Activated B cell treated with CpG ODN at 0.5 μM for 24 hours (primary cell): ENCODE measurements at places on chromosomes 4 and X.

DNA sequence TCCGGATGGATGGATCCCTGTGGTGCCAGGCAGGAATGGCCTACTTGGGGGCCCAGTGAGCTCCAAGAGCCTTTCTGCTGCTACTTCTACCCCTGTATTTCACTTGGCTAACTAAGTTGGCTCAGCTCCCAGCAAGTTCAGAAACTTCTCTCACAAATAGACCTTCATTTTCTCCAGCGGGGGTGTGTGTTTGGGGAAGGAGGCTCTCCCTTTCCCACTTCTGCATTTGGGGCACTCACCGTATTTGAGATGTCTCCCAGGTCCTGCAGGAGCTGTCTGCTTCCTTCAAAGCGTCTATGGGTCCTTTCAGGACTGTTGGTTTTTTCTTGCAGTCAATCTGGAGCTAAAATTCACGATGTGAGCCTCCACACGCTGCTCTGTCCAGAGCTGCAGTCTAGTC, 197.7 kb downstream of the SPANXN3 start:
- DNase-seq, result no peak

DNA sequence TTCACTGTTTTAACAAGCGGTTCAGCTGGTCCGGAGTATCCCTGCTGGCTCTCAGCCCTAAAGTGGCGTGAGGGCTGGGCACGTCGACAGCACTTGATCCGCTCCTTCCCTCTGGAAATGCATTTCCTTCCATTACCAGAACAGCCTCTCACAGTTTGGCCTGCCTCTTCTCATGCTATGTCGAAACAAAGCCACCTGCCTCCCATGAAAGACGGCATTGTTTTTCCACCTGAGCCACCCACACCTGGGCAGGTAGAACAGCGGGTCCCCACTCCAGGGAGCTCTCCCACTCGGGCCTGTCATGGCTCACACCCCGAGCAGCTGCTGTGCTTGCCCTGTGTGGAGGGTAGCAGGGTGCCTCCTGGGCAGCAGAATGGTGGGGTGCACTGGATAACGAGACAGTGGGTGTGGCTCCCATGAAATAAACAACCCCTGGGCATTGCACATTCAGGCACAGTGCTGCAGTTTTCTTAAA, 86.2 kb downstream of the FHDC1 start:
- no peak for DNase-seq

DNA sequence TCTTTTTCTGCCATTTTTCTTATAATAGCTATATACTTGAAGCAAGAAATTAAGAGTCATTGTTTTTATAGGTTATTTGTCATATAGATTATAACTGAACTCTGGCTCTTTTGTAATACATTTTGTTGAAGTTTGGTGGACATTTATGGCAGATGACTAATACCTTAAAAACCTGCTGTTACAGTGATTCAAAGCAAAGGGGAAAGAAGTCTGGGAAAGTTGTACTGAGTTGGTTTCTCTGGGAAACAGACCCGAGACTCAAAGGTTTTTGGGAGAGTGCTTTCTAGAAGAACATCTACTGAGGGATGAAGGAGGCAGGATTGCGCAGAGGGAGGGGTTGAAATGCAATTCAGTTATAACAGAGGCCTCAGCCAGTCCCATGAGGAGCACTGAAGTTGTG, 35.9 kb downstream of the NAP1L5 start:
- DNase-seq, result no peak

DNA sequence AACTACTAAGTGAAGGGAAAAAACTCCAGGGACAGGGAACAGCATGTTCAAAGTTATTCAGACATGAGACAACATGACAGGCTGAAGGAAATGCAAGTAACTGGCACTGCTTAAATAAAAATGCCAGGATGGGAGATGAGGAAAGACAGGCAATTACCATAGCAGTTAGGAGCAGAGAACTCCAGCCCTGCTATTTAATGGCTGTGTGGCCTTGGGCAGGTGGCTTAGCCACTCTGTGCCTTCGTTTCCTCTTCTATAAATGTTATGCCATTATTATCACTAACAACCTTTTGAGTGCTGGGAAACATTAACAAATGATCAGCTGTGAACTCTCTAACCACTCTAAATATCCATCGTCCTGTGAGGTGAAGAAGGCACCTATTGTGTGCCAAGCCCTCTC, 32.7 kb downstream of the PROM1 start:
- DNase-seq, result no peak

- DNase-seq, result no peak
Observed at GRCh38 chr4:38411981-38412536, 251.9 kb upstream of the KLF3 start.

GRCh38 chr4:7095611-7096155, 27.8 kb upstream of the GRPEL1 start:
- no peak for DNase-seq

DNA sequence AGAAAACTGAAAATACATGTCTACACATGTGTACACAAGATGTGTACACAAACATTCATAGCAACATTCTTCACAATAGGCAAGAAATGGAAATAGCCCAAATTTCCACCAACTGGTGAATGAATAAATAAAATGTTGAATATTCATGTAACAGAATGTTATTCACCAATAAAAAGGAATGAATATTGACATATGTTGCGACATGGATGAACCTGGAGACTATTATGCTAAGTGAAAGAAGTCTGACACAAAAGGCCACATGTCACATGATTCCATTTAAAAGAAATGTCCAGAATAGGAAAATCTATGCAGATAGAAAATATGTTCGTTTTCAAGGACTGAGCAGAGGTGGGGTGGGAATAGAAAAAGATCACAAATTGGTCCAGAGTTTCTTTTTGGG, 34.6 kb upstream of the LNX1 start:
- no peak for DNase-seq

GRCh38 chr4:69894186-69894585, 34.2 kb upstream of the SULT1E1 start:
- no peak for DNase-seq

DNA sequence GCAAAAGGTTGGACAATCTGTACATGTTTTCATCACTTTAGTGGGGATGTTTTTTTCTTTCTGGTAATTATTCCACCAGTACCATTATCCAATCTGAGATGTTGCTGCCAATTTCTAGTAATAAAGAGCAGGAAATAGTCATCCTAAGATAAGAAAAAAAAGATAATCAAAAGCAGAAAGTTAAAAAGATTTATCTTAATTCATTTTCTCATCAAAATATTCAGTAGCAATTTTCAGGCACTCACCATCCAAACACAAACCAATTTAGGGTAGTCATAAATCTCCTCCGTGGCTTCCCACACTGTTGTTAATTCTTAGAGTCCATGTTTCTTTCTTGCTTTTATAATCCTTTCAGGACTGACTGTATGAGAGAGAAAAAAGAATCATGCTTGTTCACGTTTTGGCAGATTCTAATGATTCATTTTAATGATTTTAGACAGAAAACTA, 263.7 kb upstream of the UGT8 start:
- no peak for DNase-seq

DNA sequence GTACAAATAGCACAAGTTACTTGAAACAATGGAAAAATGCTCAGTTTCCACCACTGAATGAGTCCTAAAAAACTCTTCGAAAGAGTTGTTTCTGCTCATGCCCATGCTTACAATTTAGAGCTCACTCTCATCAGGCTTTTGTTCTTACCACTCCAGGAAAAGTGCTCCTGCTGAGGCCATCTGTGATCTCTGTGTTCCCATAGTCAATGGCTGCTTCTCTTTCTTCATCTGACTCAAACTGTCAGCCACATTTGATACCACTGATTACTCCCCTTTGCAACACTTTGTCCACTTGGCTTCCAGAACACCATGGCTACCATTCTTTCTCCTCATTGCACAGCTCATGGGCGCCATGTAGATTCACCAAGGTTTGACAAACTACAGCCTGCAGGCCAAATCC, 80.0 kb upstream of the SLC34A2 start:
- DNase-seq, result no peak

DNA sequence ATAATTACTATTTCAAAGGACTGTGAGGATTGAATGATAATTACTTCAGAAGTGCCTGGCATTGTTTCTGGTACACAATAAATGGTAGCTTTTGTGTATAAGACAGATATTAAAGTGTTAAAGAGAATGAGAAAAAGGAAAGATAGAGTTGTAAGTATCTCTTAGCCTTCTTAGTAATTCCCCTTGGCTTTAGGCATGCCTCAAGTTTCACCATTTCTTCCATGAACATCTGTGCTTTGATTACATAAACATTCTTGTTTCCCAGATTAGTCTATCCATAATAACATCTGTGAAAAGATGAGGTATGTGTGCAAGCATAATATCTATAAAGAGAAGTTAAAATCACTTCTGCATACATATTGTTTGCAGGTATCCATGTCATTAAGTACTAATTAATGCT, 230.9 kb upstream of the TEX13A start:
- no peak for DNase-seq

- DNase-seq, result no peak
Observed at GRCh38 chr4:1075225-1075624, 38.1 kb downstream of the RNF212 start.

DNA sequence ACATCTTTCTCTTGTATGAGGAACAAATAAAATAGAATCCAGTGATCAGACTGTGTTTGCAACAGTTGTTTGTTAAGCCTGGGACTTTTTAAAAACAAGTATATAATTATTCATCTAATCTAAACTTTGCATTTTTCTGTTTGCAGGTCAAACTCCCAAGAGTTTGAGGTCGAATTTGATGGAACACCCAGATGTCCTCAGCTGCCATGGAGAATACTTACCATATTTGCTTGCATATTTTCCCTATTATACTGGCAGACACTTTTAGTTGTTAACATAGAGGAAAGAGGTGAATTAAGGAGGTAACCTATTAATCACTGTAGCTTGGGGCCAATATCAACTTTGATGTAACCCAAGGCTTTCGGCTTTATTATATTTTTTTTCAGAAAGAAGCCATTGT, 401.5 kb upstream of the DIPK2B start:
- DNase-seq, result no peak

DNA sequence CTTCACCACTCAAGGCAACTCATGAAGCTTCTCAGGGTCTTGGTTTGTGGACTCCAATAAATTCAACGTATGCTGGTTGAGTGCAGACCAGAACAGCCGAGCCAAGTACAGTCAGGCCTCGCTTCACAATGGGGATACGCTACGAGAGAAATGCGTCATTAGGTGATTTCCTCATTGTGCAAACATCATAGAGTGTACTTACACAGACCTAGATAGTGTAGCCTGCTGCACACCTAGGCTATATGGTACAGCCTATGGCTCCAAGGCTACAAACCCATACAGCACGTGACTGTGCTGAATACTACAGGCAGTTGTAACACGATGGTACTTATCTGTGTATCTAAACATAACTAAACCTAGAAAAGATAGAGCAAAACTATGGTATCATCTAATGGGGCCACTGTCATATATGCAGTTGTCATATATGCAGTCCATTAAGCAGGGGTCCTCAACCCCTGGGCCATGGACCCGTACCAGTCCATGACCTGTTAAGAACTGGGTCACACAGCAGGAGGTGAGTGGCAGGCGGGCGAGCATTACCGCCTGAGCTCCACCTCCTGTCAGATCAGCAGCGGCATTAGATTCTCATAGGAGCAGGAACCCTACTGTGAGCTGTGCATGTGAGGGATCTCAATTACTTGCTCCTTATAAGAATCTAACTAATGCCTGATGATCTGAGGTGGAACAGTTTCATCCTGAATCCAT, 31.5 kb downstream of the RTL5 start:
- no peak for DNase-seq

DNA sequence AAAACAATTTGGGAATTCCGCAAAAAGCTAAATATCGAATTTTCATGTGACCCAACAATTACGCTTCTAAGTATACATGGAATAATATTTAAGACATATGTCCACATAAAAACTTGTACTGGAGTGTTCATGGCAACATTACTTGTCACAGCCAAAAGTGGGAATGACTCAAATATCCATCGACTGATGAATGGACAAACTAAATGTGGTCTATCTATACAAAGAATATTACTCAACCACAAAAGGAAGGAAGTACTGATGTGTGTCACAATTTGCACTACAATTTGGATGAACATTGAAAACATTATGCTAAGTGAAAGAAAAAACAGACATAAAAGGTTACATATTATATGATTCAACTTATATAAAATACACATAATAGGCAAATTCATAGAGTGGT, 71.9 kb downstream of the AFF2 start:
- DNase-seq, result no peak

GRCh38 chr4:73709451-73710033, 30.8 kb upstream of the CXCL8 start:
- no peak for DNase-seq

DNA sequence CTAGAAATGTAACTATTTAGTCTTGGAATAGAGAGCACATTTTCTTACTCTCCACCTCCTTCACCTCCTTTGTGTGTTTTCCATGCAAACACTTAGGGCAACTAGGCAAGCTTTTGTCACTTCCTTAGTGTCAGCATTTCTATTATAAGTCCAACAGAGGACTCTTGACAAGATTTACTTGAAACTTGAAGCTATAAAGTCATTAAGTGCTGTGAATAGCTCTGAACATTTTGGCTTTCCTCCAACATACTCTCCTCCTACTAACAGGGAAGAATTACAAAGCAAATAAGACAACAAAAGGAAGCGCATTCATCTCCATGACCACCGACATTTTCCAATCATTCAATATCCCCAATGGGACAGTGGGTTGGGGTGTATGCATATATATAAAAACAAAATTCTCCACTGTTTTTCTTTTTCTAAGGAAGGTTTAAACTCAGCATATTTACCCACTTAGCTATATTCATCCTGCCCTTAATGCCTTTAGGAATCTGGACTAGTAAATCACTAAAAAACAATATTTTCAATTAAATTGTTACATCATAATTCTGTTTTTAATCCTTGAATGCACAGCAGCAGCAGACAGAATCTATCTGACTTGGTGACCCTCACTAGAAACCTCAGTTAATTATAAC, 264.6 kb downstream of the SNCA start:
- DNase-seq, result no peak

DNA sequence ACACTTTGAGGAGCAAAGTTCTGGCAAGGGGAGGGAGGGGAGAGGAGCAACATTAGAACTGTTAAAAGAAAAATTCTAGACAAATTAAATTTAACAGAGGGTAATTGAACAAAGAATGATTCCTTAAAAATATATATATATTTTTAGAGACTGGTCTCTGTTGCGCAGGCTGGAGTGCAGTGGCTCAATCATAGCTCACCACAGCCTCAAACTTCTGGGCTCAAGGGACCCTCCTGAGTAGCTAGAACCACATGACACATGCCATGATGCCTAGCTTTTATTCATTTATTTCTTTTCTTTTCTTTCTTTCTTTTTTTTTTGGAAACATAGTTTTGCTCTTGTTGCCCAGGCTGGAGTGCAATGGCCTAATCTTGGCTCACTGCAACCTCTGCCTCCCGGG, 19.1 kb upstream of the SPINK2 start:
- DNase-seq, result no peak

- DNase-seq, result no peak
Observed at GRCh38 chrX:103170216-103170615, 44.7 kb upstream of the BEX4 start.

DNA sequence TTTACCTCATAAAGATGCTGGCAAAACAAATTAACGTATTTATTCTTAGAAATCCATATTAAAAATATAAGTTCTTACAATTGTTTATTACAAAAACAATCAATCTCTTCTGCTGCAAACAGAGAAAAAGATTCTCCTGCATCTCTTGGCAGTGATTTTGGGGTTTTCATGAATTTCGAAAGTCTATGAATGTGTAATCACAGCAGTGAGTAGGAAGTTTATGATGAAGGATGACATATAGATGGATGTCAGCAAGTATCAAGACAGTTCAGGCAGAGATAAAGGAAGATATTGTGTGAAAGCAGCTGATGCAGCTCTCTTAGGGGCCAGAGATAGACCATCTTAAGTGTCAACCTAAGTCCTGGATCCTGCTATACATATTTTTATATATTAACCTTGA, 196.9 kb upstream of the BANK1 start:
- DNase-seq, result no peak
